ENCODE measurements at places on chromosomes 6 and 20.

- DNase-seq, result no peak
Measured at GRCh38 chr6:147397306-147397705, 111.2 kb upstream of the SAMD5 start.

- no peak for DNase-seq
Measured at GRCh38 chr6:56657354-56657753, 14.7 kb upstream of the DST start.

DNA sequence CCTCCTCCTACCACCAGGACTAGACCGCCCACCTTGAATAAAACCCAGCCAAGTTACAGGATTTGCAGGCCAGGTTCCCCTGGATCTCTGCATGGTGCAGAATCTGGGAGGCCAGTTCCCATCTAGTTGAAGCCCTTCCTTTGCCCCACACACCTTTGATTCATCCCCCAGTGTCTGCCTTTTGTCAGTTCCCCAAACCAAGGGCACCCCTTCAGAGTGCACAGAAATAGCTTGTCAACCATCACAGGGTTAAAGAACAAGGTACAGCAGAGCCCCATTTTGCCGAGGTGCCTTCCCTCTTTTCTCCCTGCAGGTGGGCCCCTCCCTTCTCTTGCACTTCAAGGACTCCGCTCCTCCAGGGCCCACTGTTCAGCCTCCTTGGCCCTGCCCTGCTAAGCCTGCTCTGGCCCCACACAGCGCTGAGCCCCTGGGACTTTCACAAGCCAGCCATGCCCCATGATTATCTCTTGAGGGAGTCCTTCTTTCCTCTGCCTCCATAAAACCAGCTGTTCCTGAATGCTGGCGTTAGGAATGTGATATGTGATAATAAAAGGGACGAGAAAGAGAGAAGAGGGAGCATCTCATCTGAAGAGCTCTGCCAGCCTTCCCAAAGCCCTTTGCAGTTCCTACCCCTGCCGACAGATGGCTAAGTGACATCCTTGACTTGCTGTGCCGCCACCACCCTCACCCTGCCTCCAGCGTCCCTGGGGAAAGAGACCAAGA, 280.3 kb downstream of the CDC5L start:
- peak; percentile 10 for DNase-seq

DNA sequence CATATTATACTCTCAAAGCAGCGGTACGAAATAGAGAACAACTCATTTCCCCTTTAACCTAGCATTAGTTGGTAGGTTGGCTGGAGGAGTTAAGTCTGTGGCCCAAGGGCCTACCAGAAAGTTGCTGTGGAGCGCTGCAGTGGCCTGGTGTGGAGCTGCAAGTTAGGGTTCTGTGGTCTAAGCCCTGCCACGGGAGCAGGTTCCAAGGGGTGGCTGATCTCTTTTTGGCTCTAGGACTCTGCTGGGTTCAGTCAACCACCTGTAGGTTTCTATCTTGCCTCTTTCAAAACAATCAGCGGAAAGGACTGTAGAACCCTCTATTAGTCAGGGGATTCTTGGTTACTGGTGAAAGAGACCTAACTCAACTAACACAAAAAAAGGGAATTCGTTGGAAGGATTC, 54.5 kb upstream of the TULP4 start:
- no peak for DNase-seq

DNA sequence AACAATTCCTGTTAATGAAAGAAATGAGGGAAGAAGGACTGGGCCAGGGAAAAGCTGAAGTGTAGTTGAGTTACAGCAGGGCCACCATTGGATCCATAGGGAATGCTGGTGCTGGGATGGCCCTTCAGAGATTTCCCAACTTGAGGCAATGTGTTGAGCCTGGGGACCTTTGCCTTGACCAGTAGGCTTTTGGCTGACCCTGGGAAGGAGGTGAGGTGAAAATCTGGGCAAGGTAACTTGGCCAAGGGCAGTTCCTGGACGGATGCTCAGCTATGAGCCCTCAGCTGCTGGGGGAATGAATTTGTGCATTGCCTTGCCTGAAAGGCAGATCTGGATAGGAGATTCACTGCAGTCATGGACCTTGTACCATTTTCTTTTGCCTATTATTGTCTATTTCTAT, 20.4 kb downstream of the UTRN start:
- DNase-seq, result no peak

- DNase-seq, result no peak
Measured at GRCh38 chr6:84027340-84028181, 6.0 kb upstream of the MRAP2 start.

- DNase-seq, result no peak
Measured at GRCh38 chr20:25248786-25249172, 894 bp downstream of the PYGB start.

DNA sequence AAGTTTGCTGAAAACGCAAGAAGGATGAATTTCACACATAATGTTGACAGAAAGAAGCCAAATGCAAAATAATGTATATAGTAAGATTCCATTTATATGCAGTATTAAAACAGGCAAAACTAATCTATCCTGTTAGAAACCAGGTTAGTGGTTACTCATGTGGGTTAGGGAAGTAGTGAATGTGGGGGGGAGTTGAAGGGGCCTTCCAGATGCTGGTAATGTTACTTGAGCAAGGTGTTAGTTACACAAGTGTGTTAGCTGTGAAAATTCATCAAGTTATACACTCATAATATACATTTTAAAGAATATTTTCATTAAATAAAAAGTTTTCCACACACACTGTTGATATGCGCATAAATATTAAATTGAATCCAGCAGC, 29.8 kb downstream of the USP45 start:
- no peak for DNase-seq

GRCh38 chr6:32843331-32843978, 392 bp downstream of the PSMB8 start:
- no peak for DNase-seq

GRCh38 chr6:143611580-143611979, 66.2 kb upstream of the PHACTR2 start:
- DNase-seq, result no peak

GRCh38 chr6:8736156-8736895, 301.0 kb upstream of the SLC35B3 start:
- no peak for DNase-seq

- DNase-seq, result no peak
Measured at GRCh38 chr6:88223298-88223697, 57.2 kb upstream of the CNR1 start.

- no peak for DNase-seq
Measured at GRCh38 chr6:116268589-116269293, 11.0 kb downstream of the TSPYL1 start.

DNA sequence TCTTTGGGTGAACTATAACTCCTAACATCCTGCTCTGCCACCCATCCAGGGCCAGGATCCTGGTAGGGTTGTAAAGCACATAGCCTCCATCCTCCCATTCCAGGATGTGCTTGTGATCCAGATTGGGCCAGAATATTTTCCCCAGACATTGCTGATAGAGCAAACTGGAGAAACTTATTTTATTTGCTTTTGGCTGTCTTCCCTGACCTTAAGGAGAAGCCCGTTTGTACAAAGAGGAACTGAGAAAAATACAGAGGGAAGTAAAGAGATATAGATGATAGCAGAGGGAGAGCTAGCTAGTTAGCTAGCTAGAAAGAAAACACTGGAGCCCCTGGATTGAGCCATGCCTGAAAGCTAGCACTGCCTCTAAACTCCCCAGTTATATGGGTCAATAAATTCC, 9.0 kb upstream of the HDAC2 start:
- no peak for DNase-seq

DNA sequence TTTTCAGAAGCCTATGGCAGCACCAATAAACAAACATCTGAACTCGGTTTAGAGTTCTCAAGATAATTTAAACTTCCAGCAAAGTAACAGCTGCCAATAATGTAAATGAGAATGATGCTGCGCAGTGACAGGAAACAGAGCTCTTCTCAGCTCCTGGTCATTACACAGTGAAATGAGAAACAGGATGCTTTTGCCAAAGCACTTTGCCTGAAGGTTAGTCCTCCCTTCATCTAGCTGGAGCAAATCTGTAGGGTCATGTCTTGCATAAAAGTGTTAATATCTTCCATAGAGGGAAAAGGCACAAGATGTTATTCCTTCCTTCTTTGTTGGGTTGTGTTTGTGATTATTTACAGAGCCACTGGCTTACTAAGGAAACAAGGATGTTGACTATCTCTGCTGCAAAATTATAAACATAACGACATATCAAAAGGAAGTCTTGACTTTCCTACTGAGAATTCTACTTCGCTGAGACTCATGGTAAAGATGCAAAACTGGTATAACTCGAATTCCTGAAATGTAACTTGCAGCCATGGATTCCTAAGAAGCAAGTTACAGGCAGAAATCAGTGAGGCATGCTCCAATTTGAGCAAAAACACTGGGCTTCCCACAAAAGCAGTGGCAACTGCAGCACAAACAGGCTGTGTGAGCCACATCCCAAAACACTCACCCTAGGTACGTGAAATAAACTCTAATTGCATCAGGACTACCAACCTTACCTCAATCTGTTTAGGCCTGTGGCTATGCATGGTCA, 102.5 kb upstream of the BEND6 start:
- no peak for DNase-seq

GRCh38 chr20:57392512-57393271, 1.5 kb downstream of the RBM38 start:
- peak; percentile 41 for DNase-seq

- no peak for DNase-seq
Measured at GRCh38 chr6:18166312-18167036, 11.3 kb downstream of the KDM1B start.

DNA sequence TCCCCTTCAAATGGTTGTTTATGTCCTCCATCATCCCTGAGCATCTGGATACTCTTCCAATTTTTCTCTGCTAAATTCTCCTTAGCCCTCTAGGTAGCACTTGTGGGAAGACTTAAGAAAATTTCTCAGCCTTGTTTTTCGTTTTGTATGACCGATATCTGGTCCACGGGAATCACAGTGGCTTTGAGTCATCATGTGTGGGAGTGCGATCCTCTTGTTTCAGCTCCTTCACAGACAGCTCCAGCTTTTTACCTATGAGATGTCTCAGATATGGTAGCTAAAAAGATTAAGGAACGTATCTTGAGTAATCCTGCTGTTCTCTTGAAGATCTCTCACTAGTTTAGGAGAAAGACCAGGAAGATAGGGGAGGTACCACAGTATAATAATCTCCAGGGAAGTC, 196.1 kb downstream of the GRM1 start:
- DNase-seq, result no peak

DNA sequence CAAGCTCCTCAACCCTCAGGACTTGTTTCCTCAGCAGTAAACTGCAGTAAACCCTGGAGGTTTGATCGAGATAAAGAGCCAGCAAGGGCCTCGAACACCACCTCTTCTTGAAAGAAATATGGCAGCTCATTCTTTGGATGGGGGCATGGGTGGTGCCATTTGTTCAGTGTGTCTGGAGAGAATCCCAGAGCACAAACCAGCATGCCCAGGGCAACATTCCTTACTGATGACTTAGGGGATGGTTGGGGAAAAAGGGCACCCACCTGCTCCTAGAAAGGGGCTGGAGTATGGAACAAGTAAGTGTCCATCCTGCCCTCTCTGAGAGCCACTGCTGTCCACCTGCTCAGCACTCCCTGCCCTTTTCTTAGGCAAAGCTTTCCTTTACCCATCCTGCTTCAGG, 31.3 kb upstream of the ZFAND3 start:
- DNase-seq, result no peak

DNA sequence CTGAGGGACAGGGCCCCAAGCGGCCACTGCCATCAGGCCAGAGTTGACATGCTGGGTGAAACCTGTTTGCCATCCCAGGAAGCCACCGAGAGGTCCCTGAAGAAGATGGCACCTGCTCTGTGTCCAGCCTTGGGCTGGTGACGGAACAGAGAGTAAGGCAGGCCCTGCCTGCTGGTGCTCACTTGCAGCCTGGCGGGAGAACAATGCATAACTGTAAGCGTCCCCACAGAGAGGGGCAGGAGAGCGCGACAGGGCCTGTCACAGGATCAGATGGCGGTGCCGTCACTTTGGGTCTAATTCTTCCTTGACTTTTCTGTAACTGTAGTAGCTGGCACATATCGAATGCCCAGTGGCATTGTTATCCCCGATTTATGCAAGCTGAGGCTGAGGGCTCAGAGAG, 29.0 kb upstream of the VSTM2L start:
- DNase-seq, result no peak

GRCh38 chr20:45459606-45460005, 9.9 kb upstream of the WFDC2 start:
- no peak for DNase-seq

DNA sequence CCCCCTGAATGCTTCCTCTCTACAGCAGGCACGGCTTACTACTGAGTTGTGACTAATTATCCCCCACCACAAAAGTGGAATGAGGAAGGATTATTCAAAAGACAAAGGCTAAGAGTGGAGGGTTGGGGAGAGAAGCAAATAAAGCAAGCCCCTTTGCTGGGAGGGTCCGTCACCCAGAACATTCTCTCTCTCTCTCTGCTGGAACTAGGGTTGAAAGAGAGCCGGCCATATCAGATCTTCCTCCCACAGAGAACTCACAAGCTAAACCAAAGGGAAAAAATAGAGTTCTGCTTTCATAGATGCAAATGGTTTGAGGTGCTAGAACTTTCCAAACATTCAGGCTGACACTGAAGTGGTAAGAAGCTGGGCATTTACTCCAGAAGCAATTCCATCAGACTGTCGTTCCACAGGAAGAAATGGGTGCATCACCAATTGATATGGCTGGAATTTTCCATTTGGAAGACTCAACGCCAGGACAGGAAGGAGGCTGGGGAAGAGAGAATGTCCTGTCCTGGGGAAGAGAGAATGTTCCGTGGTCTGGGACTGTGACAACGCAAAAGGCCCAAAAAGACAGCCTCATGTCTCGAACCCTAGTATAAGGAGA, 7.9 kb downstream of the ZMYND8 start:
- no peak for DNase-seq

DNA sequence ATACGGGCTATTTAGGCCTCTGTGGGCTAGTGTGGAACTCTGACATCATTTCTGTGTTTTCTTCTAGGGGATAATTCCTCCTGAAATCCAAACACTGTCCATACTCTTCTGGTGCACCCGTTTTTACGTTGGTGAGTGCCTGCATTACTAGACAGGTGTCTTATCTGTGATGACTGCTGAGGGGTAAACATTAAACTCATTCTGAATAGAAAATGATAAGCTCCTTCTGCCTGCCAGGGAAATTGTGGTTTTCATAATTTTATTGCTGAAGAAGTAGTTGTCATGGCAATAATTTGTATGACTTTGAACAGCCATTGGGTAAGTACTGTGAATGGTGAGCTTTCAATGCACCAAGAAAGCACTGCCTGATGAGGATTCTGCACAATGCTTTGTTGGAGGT, 705.6 kb downstream of the UTRN start:
- DNase-seq, result no peak

- no peak for DNase-seq
Measured at GRCh38 chr20:7505152-7505834, 435.0 kb downstream of the HAO1 start.

GRCh38 chr6:125844989-125845388, 54.2 kb downstream of the NCOA7 start:
- DNase-seq, result no peak

- DNase-seq, result no peak
Measured at GRCh38 chr20:31681128-31681727, 41.4 kb downstream of the BCL2L1 start.

Measured in stimulated activated CD4-positive, alpha-beta T cell treated with anti-CD3 and anti-CD28 coated beads, Interleukin-1b, Interleukin-23, amount 100 ng/mL, for 1 hour (primary cell).